ENCODE measurements at places on chromosomes 5 and 9. TPM values are rescaled to one million over a fixed set of nuclear protein-coding genes. Genes with fewer than 3 reads are reported as not detected.

- DNase-seq: peak; percentile 6
Observed at GRCh38 chr5:101995585-101995984, 300.5 kb downstream of the SLCO4C1 start.

- DNase-seq: no peak
Observed at GRCh38 chr5:18961234-18961633, 1026.8 kb downstream of the CDH18 start.

DNA sequence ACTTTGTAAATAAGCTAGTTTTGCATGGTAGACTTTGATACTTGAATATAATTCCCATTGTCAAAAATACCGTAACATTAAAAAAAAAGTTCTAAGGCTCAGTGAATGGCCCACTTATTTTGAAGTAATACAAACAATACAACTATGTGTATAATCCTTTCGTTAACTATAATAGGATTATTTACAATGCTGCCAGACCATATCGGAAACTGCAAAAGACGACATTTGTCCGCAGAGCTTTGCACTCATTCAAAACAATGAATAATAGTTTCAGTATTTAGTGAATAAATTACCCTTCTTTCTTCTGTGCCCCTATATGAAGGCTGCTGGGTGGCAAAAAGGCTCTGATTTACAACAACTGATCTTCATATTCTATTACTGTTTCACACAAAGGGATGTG is 121.8 kb downstream of the DROSHA start:
- no peak for DNase-seq

DNA sequence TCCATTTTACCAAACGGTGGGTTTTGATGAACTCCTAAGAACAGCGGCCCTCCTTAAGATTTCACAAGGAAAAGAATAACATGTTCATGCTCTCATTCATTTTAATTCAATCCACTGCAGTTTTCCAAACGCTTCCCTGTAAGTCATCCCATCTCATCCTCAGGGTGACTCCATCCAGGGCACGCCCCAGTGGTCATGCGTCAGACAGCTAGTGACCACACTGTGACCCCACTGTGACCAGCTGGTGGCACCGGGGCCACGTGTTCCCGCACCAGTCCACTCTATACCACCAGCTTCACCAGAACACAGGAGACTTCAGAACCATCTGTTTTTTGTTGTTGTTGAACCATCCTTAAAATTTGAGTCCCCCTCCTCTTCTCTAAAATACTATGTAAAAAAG is 14.3 kb downstream of the ATPSCKMT start:
- no peak for DNase-seq

GRCh38 chr5:7391215-7391614 is 4.7 kb upstream of the ADCY2 start:
- no peak for DNase-seq

- DNase-seq: no peak
Observed at GRCh38 chr5:80760680-80761079, 105.9 kb upstream of the DHFR start.

GRCh38 chr5:40045429-40045828 is 620.6 kb upstream of the DAB2 start:
- DNase-seq: no peak

DNA sequence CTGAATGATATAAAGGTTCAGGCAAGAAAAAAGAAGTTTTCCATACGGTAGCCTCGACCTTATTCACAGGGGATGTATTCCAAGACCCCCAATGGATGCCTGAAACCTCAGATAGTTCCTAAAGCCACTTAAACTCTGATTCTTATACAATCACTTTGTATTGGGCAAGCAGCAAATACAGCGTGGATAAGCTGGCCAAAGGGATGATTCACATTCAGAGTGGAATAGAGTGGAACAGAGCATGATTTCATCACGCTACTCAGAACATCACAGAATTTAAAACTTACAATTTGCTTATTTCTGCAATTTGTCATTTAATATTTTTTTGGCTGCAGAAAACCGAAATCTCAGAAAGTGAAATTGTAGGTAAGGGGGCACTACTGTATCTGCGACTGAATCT is 40.5 kb upstream of the CDH18 start:
- no peak for DNase-seq

- DNase-seq: no peak
Observed at GRCh38 chr9:33903157-33903780, 86.3 kb downstream of the UBE2R2 start.

DNA sequence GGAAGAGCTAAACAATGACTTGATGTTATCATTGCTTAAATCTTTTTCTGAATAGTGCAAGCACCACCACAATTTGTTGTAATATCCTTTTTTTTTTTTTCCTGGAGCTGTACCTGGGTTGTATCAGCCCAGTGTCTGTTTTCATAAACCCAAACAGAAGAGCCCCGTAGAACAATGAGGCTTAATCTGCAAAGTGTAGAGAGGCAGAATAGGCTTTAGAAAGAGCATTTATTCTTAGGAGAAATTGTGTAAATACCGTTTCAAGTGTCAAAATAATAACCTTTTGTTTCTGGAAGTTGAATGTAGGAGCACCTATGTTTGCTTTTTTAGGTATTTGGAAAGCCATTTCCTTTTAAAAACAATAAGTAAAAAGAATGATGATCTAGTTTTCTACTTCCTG is 26.4 kb downstream of the RGS7BP start:
- DNase-seq: no peak

- no peak for DNase-seq
Observed at GRCh38 chr5:140258016-140258415, 44.9 kb downstream of the PFDN1 start.

DNA sequence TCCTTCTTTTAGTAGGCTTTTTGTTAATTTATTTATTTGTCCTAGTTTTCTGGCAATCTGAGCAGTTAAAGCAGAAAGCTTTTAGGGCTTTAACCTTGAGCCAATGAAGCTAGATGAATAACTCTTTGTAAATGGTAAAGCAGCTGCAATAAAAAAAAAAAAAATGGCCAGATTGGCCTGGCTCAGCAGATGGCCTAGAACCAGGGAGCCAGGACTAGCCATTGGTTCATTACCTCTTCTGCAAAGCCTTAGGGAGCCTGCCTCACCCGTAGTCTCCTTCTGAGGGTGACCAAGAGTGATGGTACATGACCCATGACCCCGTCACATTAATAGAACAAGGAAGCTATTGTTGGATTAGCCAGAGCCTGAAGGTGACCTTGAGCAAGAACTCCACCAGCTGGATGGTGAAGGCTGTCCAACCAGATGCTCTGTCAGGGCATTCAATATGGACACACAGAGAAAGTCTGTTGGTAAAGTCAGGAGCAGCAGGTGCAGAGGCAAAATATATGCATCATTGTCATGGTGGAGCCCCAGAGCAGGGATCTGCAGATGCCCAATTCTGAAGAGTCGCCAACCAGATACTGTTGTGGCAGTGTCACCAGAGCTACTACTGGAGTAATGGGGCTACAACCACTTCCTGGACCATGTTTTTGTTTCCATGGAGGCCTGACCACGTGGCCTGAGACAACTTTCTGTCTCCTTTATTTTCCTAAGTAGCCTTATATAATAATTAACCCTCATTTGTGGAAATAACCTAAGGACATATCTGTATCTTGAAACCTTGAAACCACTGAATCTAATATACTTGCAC is 100.7 kb downstream of the MTX3 start:
- no peak for DNase-seq

DNA sequence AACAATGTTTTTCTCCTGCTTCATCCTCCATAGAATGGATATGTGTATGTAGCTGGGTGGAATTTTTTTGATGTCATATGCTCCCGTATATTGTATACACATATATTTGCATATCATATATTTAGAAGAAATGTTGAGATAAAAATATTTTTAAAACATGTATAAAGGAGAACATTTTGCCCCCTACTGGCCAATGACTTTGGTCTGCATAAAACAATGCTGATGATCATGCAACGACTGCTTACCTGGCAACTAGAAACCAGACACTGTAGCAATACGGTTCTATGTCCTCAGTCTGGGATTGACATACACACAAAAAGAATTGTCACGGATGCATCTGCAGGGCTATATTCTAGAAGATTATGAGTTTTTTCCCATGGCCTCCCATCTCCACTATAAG is 503.6 kb downstream of the ELAVL2 start:
- DNase-seq: no peak

DNA sequence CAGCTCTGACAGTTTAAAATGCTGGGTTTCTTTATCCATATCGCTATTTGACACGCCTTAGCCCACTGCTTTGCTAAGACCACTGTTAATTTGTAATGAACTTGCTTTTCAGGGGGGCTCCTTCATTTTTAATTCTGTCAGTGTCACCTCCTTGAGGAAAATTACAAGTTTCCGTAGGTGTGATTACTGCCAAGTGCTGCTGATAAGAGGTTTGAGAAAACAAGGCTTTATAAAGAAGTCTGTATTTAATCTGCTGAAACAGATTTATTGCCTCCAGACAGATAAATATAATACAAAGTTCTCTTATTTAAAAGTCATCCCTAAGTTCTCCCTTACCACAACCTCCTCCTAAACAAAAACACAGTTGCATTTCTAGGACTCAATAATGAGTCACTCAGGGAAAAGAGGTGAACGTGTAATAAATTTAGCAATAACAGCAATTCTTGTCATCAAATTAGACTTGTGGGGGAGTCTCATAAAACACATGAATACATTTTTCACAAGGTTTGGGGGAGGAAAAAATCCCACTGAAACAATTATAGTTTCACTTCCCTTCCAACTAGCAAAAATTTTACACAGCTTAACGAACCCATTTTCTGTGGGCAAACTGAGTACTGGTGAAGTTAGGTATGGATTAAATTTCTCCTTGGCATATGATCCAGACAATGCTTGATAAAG is 72.8 kb downstream of the MAPKAP1 start:
- DNase-seq: no peak

- no peak for DNase-seq
Observed at GRCh38 chr9:88536951-88537760, 2.2 kb downstream of the NXNL2 start.

- peak; percentile 43 for DNase-seq
Observed at GRCh38 chr9:87259543-87260518, 237.8 kb upstream of the DAPK1 start.

DNA sequence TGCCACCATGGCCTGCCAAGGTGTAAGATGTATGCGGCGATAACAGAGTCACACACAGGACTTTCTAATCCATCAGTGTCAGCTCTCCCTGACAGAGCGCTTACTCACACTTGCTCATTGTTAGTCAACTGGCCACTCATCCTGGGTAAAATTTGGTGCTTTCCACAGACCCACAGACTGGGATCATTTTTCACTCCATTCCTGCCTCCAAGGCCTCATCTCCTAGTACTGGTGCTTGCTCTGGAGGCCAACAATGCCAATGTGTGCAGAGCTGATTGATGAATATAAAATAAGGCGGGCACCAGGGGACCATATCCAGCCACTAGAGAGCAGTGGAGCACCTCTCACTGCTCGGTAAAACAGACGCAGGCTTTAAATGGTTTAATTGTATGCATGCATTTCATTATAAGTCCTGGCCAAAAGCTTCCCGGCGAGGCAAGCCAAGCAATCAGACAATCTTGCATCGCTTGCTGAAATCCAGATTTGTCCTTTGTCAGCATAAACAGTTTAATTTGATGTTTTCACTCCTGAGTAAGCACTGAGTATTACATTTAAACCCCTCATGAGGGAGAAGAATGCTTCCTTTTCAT is 22.3 kb downstream of the PSMB7 start:
- DNase-seq: no peak

DNA sequence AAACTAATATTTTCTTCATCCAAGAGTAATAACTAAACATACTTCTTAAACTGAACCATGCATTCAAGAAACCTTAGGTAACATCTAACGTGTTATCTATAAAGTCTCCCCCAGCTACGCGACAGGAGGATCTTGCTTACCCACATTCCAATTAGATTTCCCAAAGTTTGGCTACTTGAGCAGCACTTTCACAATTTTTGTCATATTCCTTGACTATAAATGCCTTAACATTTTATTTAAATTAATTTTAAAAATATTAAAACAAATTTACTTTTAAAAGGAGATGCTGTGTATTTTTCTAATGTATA is 25.3 kb upstream of the IFNE start:
- DNase-seq: no peak

- DNase-seq: no peak
Observed at GRCh38 chr5:179969110-179969509, 61.4 kb upstream of the TBC1D9B start.

- DNase-seq: no peak
Observed at GRCh38 chr5:134554319-134555222, 29.1 kb downstream of the JADE2 start.

DNA sequence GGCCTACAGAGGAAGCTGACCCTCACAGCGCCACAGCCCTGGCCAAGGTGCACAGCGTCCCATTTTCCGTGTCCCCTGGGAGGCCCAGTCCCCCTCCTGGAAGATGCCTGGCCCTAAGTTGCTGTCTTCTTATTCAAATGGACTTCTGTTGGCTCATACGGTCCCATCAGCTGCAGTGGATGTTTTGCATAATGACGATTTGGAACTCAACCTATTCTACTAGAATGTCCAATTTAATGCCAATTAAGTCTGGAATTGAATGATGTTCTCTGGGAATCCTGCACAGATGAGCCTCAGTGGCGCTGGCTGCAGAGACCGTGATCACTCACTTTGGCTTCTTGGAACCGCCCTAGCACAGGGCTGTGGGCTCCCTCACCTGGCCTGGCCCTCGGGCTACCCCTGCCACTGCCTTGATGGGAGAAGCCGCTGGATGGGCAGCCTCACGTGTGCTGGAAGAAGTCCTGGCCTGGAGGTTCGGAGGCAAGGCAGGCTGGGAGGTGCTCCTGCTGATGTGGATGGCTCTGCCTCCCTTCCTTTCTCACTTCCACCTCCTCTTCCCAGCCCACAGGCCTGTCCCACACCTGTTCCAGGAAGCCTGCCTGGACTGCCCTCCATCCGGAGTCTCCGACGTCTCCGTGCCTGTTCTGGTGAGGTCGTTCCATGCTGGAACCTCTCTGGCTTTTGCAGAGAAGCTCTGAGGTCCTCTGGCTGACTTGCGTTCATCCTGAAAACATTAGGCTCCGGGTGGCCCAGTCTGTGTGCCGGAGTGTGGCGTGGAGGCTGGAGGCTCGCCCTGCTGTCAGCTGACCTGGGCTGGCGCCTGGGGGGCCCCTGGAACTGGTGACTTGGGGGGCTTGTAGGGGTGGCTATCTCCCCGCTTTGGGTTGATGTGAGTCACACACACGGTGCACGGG is 147.1 kb downstream of the RXRA start:
- no peak for DNase-seq

- no peak for DNase-seq
Observed at GRCh38 chr5:143921525-143922311, 109.8 kb downstream of the HMHB1 start.

DNA sequence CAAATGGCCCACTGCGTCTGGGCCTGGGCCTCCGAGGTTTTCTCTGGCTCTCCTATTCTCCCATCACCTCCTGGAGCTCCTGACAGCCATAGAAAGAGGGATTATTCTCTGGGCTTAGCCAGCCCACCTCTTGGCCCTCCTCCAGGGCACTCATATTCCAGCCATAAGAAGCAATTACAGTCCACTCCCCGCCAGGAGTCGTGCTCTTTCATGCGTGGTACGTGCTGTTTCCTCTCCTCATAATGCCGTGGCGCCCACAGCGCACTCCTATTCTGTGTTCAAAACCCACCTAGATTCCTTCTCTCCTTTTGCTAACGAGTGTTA is 240.8 kb upstream of the ZNF462 start:
- no peak for DNase-seq

GRCh38 chr9:111187376-111187775 is 142.6 kb downstream of the OR2K2 start:
- DNase-seq: no peak

- no peak for DNase-seq
Observed at GRCh38 chr9:134445000-134445399, 118.7 kb downstream of the RXRA start.

The PCDHGA10 gene
- 3.7 TPM for polyA plus RNA-seq

The LCN9 gene
- polyA plus RNA-seq: not detected

The NTRK2 gene
- 105 TPM for polyA plus RNA-seq

The SLC2A6 gene
- 1.0 TPM for polyA plus RNA-seq

The PLK2 gene
- 206 TPM for polyA plus RNA-seq

The ARID3C gene
- 0.20 TPM for polyA plus RNA-seq

Measured in left kidney (tissue), 8 donors.